Skeletal muscle cell (primary cell): ENCODE measurements at places on chromosomes 13 and 19.

- DNase-seq, result no peak
Observed at GRCh38 chr13:37707739-37708500, 109.4 kb upstream of the POSTN start.

GRCh38 chr13:37100731-37101130 lies 4.7 kb downstream of the CSNK1A1L start:
- DNase-seq, result no peak

DNA sequence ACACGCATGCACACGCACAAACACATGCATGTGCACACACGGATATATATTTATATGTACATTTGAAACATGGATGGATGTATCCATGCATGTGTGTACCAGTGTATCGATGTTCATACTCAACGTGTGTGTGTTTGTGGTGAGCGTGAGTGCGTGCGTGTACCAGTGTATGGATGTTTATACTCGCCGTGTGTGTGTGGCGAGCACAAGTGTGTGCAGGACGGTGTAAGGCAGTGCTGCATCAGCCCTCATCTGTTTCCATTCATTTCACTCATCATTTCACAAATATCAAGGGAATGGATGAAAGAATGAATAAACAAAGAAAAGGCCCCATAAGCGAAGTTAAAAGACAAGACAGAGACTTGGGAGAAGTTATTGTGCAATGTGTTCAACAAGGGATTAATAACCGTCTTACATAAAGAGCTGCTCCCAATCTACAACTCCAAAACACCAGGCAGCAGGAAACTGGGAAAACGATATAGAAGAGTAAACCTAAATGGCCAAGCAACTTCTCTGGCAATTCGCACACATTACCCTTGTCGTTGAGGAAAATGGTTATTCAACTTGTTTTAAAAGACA lies 21.7 kb upstream of the MIER2 start:
- DNase-seq, result no peak

DNA sequence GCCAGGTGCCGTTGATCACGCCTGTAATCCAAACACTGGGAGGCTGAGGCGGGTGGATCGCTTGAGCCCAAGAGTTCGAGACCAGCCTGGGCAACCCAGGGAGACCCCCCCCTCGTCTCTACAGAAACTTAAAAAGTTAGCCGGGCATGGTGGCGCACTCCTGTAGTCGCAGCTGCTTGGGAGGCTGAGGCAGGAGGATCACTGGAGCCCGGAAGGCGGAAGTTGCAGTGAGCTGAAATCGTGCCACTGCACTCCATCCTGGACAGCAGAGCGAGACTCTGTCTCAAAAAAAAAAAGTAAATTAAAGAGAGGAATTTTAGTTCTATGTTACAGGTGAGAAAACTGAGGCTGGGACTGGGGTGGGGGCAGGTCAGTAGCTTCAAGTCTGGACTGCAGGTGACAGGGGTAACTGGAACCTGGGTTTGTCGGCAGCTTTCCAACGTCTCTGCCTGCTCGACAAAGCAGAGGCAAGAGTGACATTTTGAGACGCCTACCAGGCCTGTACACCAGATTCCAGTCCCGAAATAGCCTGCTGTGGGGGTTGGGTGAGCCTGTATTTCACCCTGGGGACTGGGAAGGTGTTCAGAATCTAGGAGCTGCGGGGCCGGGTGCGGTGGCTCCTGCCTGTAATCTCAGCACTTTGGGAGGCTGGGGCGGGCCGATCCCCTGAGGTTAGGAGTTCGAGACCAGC lies 1.2 kb downstream of the SELENOW start:
- DNase-seq, result no peak

- no peak for DNase-seq
Observed at GRCh38 chr19:46514589-46515289, 19.1 kb upstream of the PNMA8B start.

- no peak for DNase-seq
Observed at GRCh38 chr19:8209462-8210378, 550 bp downstream of the CERS4 start.

GRCh38 chr13:31725841-31726240 lies 13.5 kb upstream of the RXFP2 start:
- no peak for DNase-seq

- DNase-seq, result no peak
Observed at GRCh38 chr13:32060401-32060878, 28.9 kb downstream of the FRY start.

DNA sequence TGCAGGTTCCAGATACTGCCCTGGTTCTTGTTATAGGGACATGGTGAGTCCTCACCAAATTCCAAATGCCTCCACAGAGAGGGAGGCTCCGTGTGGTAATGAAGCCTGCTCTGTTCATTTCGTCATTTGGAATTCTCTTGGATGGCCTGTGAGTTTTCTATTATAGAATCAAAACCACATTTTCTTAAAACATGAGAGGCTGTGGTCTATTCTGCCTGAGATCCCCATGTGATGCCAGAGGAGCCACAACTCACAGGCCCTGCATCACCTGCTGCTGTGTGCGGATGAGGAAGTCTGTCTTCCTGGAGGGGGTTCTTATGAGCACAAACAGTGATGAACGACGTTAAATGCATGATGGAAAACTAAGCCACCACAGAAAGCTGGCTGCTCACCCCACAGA lies 264.4 kb downstream of the UQCRFS1 start:
- no peak for DNase-seq
